Activated T-cell treated with anti-CD3 and anti-CD28 coated beads, Interleukin-2, amount 50 U/mL, for 48 hours (primary cell): ENCODE measurements at places on chromosomes 12 and 14.

DNA sequence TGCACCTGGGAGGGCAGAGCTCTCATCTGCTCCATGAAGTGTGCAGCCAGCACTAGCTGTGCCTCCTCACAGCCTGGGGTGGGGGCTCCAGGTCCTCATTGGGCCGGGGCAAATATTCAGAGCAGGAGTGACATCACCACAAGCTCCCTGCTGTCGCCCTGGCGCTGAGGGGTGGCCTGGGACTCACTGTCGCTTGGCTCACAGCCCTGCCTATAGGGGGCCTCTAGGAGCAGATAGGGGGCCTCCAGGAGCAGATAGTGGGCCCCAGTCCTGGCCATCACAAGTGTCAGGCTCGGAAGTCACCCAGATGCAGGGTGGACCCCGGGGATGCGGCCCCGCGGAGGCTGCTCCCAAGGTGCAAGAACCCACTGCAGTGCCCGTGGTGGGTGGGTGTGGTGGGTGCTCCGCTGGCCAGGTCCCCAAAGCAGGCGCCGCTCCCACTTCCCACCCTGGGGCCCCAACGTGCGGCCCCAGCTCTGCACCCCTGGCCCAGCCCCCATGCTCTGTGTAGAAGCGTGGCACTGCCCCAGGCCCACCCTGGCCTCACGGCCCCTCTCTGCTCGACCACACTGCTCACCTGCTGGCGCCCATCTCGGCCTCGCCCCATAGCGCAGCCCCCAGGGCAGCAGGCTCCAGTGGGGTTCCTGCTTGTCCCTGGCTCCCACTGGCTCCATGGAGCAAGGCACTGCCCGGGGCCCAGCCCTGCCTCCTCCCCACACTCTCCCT is 18.0 kb downstream of the SYNJ2BP start:
- no peak for DNase-seq

GRCh38 chr14:54566410-54567223 is at the start of gene SAMD4A:
SAMD4A (plus strand) TSS chr14:54567128; CDS start chr14:54567917, 789 bp downstream.
- DNase-seq: peak; percentile 66

DNA sequence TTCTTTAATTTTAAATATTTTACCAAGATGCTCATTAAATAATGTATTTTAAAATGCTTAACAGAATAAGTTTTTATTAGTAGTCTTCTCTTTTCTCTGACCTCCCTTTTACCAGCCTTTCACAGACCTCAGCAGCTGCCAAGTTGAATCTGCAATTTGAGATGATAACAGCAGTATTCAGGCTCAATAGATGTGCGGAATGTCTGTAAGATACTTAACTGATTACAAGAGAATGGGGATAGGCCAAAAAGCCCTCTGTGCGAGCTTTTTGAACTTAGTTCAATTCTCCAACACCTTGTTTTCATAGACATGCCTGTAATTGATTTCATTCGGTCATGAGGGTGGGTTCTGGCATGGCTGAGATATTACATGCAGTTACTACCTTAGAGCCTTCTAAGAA is 277.2 kb downstream of the TMTC2 start:
- no peak for DNase-seq

DNA sequence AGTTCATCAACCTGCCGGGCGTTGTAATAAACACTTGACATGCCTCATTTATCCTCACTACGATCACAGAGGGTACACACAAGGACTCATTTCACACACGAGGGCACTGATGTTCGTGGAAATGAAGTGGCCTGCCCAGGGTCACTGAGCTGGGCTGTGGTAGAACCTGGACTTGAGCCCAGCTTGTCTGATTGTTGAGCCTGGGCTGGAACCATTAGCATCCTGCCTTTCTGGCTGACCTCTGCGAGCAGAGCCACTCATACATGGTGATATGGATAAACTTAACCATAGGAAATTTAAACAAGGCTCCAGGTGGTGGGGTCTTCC is 16.6 kb upstream of the JDP2 start:
- no peak for DNase-seq

GRCh38 chr12:49345825-49346658 is 646 bp upstream of the DNAJC22 start:
- DNase-seq: no peak

DNA sequence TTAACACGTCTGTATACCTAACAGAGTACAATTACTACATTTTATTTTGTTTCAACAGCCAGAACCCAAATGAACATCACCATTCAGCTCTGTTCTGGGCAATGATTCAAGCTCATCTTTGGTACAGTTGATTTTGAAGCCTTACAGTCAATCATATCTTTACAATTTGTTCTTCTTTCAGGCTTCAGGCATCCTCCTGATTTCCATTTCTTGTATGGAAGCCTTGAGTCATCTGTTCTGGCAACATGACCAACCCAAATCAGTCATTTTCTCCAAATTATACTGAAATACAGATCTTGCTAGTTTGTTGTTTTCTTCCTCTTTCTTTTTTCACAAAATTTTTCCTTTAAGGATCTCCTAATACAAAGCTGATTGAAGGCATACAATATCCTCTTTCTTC is 80.2 kb downstream of the PAX9 start:
- no peak for DNase-seq

DNA sequence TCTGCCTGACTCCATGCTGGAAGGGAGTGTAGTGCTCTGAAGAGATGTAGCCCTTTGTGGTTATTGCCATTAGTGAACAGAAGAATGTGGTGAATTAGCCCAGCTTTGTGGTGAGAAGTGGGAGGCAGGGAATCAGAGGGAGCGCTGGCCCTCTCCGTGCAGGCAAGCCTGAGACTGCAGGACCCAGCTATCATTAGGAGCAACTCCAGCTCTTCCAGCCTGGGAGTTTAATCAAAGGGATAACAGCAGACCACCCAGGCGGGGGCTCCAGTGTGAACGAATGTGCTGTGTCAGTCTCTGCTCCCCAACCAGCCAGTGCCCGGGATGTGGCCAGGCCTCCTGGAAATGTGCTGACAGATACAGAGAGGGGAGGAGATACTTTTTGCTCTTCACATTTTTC is 142.7 kb downstream of the TTLL5 start:
- no peak for DNase-seq

DNA sequence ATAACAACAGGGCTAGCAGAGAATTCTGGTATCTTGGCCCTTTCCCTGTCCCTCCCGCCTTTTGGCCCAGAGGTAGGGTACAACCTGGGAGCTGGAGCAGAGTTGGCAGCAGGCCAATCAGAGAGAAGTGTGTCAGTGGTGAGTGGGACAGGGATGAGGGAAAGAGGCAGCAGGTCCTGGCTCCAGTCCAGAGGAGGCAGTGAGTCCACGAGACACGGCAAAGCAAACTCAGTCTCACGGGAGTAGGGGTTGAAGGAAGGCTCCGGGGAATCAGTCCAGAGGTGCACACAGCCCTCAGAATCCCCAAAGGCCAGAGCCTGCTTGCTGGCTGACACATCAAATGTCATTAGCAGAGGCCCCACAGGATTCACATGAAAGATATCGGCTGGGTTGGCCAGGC is 7.3 kb downstream of the PAN2 start:
- no peak for DNase-seq

- peak; percentile 20 for DNase-seq
These were observed 1.2 kb downstream of the NTN4 start for GRCh38 chr12:95789126-95790032.

DNA sequence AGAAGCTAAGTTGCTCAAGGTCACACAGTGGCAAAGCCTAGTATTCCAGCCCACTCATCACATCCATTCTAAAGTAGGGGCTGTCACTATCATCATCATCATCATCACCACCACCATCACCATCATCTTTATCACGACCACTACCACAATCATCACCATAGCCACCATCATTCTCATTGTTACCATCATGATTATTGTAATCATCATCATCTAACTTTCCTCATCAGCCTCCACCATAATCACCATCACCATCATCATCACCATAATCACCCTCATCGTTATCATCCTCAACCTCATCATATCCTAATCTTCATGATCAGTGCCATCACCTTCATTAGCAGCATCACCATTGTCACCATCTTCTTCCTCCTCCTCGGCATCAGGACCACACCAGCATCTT is 48.7 kb downstream of the NOS1 start:
- no peak for DNase-seq

DNA sequence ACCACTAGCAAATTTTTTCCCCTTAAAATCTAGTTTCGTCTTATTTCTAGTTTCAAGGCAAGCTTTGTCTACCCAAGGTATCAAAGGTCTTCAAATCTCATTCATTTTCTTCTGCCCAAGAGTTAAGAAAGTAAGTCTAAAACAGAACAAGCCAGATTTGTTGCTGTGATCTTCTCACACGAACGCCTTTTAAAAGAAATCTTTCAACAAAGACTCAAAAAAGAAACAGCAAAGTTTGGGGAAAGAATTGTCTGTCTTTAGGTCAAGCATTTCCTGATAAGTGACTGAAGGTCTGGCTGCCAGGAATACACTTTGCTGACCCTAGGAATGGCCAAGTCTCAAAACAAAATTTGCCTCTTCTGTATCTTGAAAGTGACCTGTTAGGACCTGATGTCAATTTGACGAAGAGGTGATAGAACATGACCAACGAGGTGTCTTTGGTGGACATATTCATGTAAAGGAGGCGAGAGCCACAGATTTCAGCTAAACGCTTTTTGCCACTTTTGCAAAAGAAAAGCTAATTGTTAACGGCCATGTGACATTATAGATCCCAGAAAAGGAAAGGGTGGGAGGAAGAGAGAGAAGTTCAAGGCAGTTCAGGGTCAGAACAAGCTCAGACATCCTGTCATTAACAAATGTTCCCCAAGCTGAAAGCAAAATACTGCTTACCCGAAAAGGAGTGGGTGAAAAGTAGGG is 1.7 kb downstream of the CDK17 start:
- no peak for DNase-seq

DNA sequence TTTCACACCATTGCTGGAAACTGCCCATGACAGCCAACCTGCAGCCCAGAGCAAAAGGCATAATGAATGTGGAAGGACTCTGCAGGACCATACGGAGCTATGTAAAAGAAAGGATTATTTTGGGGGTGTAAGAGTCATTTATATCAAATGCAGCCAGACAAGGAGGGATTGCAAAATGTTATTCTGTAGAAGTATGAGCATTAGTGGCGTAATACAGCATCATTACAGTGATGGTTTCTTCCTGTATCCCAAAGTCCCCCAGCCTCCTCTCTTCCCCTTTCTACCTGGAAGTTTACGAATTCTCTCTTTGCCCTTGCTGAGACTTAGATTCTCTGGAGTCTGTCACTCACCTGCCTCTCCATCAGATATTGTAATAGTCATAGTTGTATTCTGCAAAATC is 89.9 kb downstream of the BORCS5 start:
- no peak for DNase-seq

GRCh38 chr12:102052192-102053061 is 9.4 kb downstream of the WASHC3 start:
- no peak for DNase-seq

DNA sequence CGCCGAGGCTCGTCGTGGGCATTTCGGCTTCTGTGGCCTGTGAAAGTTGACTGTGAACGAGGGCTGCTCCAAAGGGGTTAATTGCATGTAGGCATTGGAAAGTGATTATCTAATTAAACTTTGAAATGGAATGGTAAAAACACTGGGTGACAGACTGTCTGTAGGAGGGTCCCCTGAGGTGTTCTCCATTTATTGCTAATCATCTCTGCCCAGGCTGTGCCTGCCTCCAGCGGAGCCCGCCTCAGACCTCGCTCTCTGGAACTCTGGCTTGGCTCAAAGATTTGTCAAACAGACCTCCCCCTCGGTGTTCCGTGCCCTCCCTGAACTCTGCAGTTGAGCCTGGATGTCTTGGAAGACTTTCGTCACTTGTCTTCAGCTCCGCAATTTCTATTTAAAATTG is 50.2 kb upstream of the VRK1 start:
- no peak for DNase-seq

- DNase-seq: no peak
These were observed 282.0 kb downstream of the ERC1 start for GRCh38 chr12:1273051-1273450.

GRCh38 chr14:55756078-55756477 is 176.1 kb downstream of the KTN1 start:
- no peak for DNase-seq

- peak; percentile 42 for DNase-seq
These were observed 37.5 kb downstream of the EMP1 start for GRCh38 chr12:13233830-13234641.

- no peak for DNase-seq
These were observed 13.1 kb downstream of the ARF6 start for GRCh38 chr14:49905989-49906388.

DNA sequence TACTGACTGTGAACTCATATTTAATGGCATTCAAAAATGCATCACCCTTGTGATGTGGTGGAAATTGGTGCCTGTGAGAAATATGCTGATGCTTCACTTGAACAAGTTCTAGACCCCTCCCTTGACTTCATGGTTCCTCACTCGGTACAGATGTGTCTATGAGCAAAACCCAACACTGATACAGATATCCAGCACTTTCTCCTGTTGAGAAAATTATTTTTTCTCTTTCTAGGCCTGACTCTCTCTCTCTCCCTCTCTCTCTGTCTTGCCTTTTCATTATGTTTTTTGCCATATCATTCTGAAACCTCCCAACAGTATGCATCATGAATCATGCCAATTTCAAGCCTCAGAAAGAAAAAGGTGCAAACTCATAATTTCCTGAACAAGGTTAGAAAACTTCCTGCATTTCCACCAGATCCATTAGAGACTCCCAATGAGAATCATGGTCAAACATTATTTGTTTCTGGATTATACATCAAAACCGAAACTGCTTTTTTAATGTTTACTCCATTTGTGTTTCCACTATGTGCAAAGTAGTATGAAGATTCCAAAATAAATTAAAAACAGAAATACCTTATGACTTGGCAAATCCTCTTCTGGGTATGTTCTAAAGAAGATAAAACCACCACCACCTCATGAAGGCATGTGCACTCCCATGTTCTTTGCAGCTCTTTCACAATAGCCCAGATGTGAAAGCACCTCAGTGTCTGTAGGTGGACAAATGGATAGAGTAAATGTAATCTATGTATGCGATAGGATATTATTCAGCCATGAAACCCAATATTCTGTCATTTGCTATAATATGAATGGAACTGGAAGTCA is 543.6 kb downstream of the TMEM121 start:
- DNase-seq: no peak
